SK-N-MC (cell line): ENCODE measurements at places on chromosomes 3 and 15.

DNA sequence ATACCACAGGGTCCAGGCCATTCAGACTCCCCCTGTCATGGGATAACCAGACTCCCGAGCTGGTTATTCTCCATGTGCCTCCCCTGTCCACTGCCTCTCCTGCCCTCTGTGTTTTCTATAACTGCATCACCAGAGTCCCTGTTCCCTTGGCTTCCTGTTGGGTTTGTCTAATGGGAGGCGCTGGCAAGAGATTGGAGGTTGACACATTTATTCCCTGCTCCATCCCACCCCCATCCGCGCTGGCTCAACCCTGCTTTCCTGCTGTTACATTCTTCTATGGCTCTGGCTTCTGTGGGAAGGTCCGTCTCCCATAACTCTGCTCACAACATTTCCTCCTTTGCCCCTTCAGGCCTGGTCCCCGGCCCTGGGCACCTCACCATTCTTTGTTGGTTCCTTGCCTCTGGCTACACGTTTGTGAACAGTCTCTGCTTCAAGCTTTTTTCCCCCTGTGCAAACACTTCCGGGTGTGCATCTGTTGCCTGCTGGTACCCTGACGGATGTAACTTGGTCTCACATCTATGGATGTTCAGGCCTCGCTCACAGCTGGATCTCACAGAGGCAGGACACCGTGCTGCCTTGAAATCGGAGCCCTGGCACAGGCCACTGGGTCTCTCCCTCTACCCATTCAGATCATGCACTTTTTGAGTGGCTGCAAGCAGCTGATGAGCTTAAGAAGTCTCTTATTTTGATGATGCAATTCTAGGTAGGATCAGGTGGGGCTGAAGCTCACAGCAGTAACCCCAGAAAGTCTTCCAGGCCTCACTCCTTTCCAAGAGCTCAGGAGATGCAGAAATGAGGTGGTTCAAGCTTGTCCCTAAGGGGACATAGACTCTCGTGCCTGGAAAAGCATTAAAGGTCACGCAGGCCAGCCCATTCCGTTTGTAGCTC, 68.6 kb upstream of the ATP13A3 start:
- no peak for DNase-seq

- no peak for DNase-seq
These were observed 22.5 kb upstream of the ROPN1 start for GRCh38 chr3:124014366-124014942.

GRCh38 chr15:46278062-46278461, 643.2 kb downstream of the SQOR start:
- DNase-seq: no peak

- no peak for DNase-seq
These were observed 12.1 kb downstream of the PTPRG start for GRCh38 chr3:61573441-61573840.

- DNase-seq: peak; percentile 18
These were observed 9.2 kb downstream of the TMPRSS7 start for GRCh38 chr3:112043621-112044201.

DNA sequence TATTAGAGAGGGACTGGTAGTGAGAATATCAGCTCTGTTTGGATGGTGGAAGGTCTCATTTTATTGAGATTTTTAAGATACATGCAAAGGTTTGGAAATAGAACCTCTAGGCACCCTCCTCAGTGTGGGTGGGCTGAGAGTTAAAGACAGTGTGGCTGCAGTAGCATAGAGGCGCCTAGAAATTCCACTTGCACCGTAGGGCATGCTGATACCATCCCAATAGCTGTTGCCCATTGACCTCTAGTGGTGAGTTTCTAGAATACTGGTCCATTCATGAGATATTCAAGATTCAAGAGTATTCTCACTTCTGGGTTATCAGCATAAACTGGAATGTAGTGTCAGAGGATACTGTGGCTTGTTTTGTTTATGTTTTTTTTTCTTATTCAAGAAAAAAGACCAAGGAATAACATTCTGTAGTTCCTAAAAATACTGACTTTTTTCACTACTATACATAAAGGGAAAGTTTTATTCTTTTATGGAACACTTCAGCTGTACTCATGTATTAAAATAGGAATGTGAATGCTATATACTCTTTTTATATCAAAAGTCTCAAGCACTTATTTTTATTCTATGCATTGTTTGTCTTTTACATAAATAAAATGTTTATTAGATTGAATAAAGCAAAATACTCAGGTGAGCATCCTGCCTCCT, 87.2 kb downstream of the TGFBR2 start:
- DNase-seq: no peak

DNA sequence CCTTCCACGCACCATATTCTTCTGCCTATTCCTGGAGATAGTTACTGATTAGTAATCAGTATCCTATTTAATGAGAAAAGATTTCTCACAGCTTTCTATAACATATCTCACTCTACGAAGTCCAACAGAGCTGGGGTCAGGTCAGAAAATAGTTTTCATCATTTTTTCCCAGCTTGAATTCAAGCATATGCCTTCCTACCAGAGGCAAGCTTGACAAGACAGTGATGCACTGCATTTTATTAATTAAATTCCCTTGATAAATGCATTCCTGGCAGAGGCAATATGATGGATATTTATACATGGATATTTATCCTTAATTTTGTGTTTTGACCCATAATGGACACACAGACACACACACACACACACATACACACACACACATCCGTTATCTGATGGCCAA, 961.4 kb downstream of the EPHA3 start:
- DNase-seq: no peak

DNA sequence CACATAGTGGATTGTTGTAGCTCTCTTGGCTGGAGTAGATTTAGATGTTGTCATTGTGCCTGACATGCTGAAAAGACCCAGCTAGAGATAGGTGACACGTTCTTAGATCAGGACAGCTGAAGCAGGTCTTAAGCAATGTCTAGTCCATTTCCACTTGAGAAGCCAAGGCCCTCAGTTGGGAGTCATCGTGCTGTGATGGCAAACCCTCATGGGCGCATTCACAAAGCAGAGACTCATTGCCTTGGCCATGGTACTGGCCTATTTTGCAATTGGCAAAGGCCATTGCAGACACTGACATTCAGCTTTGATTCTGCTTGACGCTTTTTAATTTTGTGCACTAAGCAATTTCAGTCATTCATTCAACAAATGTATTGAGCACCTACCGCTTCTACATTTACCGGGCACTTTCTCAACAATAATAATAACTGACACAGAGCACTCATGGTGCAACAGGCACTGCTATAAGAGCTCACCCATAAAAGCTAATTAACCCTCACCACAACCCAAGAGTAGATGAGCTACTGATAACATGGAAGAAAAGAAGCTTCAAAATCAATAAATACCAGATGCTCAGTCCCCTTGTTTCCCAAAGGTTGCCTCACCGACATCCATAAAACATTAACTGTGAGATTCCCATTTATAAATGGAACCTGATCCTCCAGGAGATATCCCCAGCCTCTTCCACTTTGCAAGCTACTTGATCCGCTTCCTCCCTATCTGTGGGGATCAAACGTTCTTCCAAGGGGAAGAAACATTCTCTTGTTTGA, 200.1 kb downstream of the TLE3 start:
- no peak for DNase-seq

GRCh38 chr3:52524752-52525679, 8.6 kb downstream of the NT5DC2 start:
- DNase-seq: no peak

- no peak for DNase-seq
These were observed 595.2 kb downstream of the ZIC1 start for GRCh38 chr3:148004331-148004730.

DNA sequence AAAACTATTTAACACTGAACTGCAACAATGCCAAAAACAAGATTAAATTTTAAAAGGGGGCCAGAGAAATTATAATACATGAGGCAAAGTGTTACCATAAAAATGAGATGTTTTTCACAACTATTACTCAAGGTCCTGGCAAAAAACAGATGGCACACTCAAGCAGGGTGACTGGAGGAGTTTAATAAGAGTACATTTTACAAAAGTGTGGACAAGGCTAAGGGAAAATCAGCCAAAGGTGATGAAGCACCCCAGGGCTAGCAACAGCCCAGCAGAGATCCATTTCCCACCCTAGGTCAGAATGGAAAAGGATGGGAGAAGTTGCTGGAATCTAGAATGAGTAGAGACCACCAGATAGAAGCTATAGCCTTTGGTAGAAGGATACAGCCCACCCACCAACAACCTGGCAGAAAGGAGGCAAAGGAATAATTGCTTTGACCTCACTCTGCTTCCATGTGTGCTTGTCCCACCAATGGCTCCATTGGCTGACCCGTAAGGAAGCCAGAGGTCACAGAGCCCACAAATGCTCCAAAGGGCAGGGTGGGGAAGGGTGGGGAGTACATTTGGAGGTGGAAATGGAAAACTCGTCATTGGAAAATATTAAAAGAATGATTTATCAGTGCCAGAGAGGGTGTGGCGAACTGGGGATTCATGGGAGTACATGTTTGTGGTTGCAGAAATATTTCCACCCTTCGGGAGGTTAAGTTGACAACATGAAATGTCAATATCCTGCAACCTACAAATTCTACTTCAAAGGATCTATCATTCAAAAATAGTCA, 161.0 kb upstream of the UBE2E2 start:
- no peak for DNase-seq

DNA sequence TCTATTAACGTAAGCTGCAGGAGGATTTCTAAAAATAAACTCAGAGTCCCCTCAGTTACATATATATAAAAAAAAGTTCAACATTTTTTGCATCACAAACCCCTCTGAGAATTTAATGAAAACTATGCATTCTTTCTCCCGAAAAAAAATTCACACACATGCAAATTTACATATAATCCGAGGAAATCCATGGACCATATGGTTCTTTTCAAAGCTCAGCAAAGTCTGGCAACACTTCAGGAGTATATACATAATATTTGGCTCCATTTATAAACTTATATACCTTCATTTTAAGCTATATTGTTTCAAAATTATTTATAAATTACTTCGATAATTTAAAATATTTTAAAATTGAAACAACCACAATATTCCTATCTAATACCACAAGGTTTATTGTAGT, 140.7 kb upstream of the PLXND1 start:
- no peak for DNase-seq

GRCh38 chr15:88894819-88895767, at the start of gene HAPLN3:
Gene HAPLN3 (minus strand): TSS chr15:88895544. CDS start chr15:88887298, 8,246 bp downstream.
- DNase-seq: no peak

GRCh38 chr3:183553334-183554026, 2.0 kb downstream of the KLHL6 start:
- no peak for DNase-seq

DNA sequence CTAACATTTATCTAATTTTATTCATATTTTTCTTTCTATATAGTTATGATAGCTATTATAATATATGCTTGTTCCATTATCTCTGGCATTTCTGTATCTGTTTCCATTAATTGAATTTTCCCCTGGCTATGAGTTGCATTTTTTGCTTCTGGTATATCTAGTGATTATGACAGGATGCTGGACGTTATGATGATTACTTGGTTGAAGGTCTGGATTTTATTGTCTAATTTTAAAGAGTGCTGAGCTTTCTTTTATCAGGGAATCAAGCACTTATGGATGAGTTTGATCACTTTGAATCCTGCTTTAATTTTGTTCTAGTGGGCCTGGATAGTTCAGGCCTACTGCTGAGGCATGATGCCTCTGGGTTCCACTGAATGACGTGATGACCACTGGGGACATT, 229.7 kb downstream of the CBLB start:
- no peak for DNase-seq

- no peak for DNase-seq
These were observed 69.8 kb downstream of the CHRNA7 start for GRCh38 chr15:32099956-32100684.

DNA sequence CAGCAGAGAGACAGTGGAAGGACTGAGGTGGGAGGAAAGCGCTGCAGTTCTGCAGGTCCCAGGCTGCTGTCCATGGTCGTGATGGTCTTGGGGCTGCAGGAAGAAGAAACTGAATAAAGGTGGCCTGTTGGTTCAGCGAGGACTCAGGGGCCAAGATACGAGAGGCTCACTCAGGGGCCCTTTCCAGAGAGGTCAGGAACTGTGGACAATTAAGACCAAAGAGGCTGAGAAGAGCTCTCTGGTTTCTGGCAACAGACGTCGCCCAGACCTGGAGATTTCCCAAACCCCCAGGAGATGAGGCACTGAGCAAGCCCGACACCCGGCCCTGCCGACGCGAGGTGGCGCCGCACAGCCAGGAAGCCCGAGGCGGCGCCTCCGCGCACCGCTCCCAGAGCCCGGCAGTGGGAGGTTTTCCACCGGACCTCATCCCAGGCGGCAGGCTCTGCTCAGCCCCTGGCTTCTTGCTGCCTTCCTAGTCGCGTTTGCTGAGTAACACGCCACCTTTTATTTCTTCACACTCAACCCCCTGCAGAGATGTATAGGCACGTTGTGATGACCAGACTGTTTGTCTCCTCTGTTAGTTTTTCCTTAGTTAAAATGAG, 56.4 kb upstream of the ARRDC4 start:
- no peak for DNase-seq

GRCh38 chr3:165159760-165160421, 36.3 kb downstream of the SLITRK3 start:
- no peak for DNase-seq

DNA sequence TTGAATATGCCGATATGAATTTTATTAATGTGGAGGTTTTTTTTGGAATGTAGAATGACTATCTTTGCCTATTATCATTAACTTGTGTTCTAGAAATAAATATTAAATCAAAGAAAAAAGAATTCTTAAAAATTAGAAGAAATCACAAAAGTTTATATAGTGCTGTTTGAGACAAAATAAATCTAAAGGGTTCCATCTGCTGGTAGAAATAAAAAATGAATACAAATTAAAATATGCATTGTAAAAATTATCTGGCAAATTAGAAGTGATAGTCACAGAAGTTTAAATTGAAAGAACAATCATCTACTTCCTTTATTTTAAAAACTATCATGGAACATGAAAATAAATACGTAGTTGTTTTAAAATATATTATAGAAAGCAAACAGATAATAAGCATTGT, 22.7 kb upstream of the ZBTB20 start:
- no peak for DNase-seq

- no peak for DNase-seq
These were observed 152.4 kb downstream of the APBA2 start for GRCh38 chr15:29037997-29038705.

DNA sequence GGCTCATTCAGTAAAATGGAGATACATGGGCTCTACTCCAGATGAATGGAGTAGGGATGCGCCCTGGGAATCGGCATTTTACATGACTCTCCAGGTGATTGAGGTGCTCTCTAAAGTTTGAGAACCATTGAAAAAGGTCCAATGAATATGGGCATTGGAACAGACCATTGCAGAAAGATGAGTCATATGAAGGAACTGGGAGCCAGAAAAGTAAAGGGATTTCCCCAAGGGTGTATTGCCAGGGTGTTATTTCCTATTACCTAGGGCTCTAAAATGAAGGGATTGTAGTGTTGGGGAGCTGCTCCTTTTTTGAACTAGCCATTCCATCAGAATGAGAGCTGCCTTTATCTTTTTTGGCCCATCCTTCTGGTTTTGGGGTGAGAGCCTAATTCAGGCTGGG, 21.7 kb downstream of the CLDN11 start:
- DNase-seq: no peak
